A673 (cell line): ENCODE measurements at places on chromosomes 11 and 22. TPM values are rescaled to one million over a fixed set of nuclear protein-coding genes. Genes with fewer than 3 reads are reported as not detected.

Gene TRIM66
- total RNA-seq: 9.7 and 14.6 TPM in 2 replicates

Gene POLDIP3
- 131 and 134 TPM in 2 replicates for total RNA-seq

Gene MS4A4E
- not detected in 2 replicates for total RNA-seq

Gene UBXN1
- 143 and 147 TPM in 2 replicates for total RNA-seq

Gene MS4A4A
- not detected in 2 replicates for total RNA-seq

- no peak for DNase-seq
Observed at GRCh38 chr22:44759001-44759400, 6.6 kb downstream of the ARHGAP8 start.

Gene PANX2
- total RNA-seq: 7.6 and 9.1 TPM in 2 replicates

DNA sequence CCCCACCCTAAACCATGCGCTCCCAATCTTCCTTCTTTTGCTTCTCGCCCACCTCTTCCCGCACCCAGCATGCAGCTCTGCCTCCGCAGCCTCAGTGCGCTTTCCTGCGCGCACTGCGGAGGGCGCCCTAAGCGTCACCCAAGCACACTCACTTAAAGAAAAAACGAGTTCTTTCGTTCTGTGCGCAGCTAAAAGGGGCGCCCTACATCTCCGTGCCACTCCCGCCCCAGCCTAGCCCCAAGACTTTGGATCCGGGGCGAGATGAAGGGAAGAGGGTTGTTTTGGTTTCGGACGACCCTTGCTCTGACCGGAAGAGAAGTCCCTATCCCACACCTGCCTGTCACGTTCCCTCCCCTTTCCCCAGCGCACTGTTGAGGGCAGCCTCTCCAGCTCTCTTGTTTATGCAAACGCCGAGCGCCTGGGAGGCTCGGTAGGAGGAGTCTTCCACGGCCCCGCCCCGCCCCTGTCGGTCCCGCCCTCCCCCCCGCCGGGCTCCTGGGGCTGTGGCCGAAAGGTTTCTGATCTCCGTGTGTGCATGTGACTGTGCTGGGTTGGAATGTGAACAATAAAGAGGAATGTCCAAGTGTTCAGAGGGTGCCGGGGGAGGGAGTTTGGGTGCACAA, 5.3 kb downstream of the VSIG2 start:
- peak; percentile 84 for DNase-seq

- no peak for DNase-seq
Observed at GRCh38 chr11:117061256-117061655, 37.0 kb downstream of the SIK3 start.

Gene EXPH5
- total RNA-seq: 0.26 and 0.39 TPM in 2 replicates

- DNase-seq: no peak
Observed at GRCh38 chr11:61068581-61068980, 33.7 kb upstream of the CD5 start.

Gene MMP27
- total RNA-seq: not detected in 2 replicates
